ENCODE measurements at places on chromosomes 11 and 22.

- no peak for DNase-seq
Measured at GRCh38 chr11:119919656-119920055, 190.7 kb upstream of the NECTIN1 start.

DNA sequence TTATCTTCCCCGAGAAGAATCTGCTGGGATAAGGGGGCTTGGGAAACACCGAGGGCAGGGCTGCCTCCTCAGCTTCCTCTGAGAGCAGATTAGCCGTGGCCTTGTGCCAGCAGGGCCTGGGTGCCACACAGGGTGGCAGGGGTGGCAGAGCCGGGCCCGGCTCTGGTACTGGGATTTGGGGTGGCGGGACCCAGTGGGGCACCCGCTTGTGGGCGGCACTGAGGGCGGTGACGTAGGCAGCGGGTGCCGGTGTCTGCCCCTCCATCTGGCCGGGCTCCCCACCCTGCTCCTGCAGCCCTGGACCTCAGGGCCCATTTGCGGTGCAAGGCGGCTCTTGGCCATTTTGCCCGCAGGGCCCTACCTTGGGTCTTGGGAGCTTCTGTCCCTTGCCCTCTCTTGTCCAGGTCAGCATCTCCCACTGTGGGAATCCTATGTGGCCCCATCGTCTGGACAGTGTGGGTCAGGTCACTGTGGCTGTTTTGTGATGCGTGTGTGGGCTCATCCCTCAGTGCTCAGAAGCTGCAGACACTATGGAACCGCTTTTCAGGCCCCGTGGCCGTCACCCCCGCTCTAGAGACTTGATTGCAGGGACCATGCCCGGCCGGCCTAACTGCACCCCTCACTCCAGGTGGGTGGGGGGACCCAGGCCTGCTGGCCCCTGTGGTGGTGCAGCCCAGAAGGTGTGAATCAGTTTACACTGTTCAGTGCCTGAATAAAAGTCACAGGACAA, 29.7 kb upstream of the KRTAP5-6 start:
- no peak for DNase-seq

GRCh38 chr22:32842486-32842885, 41.0 kb downstream of the TIMP3 start:
- no peak for DNase-seq

DNA sequence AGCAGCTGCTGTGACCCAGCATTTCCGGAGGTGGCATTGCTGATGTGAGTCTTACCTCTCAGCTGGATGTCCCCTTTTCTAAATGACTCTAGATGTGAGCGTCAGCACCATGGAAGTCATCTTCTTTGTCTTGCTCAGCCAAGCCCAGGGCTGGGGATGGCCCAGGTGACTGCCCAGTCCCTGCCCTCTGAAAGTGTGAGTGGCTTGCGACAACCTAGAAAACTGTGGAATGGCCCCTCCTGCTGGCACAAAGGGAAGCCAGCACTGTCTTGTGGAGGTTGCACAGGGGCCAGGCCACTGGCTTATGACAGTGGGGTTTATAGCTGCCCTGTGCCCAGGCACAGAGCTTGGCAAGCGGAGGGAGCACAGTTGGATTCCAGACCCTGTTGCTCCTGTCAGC, 6.2 kb downstream of the TUB start:
- no peak for DNase-seq

DNA sequence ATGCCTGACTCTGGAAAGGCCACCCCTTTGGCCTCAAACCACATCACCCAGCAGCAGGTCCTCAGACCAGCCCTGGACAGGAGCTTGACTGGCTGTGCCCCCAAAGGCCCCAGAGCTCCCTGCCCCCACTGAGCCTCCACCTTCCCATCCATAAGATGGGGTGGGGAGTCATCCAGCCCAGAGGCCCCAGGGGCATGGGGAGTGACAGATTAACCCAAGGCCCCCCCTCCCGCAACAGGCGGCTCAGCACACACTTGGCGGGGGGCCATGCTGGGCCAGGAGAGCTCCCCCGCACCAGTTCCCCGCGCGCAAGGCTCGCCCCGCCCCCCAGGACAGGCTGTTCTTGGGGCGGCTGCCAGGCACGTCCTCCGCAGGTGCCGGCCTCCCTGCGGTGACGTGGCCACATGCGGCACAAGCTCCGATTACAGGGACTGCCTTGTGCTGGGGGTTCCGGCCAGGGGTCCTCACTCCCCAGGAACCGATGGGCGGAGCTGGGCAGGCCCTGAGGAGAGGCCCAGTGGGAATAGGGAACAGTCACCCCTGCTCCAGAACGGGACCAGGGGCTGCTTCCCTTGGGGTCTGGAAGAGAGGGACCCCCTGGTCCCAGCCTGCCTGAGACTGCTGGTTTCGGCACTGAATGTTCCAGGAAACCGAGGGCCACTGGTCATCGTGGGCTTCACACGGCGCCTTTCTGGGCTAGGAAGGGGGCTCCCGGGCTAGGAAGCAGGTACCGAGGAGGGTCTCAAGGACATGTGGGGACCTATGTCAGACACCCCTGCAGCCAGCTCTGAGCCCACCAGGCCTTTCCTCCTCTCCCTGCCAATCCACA, 5.1 kb upstream of the CDKN1C start:
- DNase-seq = no peak

DNA sequence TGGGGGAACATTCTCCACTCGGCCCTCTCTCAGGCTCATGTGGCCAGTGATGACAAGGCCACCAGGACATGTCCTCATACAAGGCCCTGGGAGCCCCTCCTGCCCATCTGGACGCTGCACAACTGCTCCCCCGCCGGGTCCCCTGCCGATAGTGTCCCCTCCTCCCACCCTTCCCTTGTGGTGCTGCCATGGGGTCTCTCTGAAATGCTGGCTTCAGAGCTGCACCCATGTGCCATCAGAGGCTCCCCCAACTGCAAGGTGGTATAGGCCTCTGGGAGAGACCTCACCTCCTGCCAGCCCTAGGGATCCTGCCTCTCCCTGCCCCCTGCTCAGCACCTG, 113.0 kb downstream of the KCNQ1OT1 start:
- no peak for DNase-seq

GRCh38 chr22:21921184-21921721, 31.4 kb downstream of the PPM1F start:
- no peak for DNase-seq

DNA sequence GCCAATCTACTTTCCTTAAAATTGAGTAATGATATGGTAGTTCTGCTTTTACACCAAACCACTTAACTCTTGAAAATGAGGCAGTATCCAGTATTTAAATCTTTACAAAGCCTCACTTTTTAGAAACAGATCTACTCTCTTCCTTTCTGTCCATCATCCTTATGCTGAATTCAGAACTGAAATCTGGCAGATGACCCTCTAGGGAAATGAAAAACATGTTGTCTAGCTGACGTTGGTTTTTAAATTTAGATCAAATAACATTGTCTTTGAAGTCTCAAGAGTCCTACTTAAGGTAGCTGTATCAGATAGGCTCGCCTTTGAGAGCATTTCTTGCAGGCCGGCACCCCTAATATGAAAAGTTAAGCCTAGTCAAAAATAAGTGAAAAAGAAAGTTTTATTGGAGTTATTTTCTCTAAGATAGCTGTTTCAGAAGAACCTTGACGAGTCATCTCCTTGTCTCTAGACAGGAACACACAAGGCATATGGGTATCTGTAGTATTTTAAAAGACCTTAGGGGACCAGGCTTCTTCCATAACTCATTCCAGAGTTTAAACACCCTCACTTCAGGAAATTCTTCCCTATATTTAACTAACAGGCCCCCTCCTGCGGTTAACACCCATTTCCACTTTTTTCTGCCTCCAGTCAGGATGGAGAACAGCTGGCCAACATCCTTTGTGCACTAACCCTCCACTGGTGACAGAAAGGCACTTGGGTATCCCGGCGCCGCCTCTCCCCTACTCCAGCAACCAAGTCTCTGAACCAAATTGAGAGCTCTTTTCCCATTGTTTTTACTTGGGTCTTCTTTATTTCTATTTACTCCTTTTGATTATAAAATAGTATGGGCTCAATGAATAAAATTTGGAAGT, 81.2 kb downstream of the WNT11 start:
- no peak for DNase-seq

DNA sequence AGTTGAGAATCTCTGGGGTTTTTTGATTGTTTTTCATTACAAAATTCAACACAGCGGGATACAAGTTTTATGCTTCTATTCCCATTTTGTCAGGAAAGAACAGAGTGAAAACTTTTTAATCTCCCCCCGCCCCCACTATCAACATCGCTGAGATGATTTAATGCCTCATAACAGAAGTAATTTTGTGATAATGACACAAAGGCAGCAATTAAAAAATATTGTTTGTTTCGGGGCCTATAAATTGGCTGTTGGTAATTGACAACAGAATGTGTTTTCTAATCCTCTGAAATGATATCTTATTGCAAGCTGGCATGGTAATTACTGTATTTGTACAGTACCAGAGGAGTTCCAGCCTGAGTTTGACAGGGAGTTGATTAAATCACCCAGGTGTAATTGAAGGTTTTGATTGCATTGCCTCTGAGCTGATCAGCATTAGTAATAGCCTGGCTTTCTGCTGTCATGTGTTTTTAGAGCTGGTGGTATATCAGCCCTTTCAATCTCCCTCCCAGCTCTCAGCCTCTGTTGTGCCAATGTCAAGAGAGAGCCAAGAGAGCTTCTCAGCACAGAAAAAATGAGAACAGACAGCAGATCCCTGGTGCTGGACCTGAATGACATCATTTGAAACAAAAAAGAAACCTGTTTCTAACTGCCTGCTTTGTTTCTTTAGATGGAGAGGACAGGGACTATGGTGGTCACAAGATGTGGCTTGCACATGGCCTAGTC, 265.1 kb downstream of the FAM76B start:
- DNase-seq = no peak

GRCh38 chr11:90803366-90803765, 580.5 kb upstream of the CHORDC1 start:
- DNase-seq = no peak

DNA sequence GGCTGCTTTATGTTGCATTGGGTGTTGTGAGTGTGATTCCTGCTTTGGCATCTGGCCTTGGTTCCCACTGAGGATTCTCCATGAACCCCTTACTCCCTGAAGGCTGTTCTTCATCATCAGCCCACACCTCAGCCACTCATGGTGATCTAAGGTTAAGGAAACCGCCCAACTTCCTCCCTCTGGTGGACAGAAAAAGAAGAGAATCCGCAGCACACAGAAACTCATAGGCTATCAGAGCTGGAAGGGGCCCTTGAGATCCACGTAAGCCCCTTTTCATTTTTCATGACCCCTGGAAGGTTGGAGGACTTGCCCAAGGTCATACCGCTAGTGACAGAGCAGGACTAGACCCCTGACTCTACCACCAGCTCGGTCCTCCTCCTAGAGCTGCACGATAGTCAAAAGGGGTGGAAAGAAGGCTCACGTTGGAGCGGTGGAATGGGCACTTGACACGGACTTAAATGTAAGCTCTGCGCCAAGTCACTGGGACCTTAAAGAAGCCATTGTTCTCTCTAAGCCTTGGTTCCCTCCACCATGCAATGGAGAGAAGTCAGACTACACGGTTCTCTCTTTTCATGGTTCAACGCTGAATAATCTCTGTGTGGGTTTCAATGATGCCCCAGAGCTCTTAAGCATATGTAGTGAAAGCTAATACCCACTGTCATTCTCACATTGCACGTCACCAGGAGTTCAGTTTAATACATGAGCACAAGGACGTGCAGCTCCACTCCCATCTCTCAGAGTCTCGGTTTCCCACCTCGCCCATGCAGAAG, 83.6 kb upstream of the CRTAM start:
- no peak for DNase-seq

DNA sequence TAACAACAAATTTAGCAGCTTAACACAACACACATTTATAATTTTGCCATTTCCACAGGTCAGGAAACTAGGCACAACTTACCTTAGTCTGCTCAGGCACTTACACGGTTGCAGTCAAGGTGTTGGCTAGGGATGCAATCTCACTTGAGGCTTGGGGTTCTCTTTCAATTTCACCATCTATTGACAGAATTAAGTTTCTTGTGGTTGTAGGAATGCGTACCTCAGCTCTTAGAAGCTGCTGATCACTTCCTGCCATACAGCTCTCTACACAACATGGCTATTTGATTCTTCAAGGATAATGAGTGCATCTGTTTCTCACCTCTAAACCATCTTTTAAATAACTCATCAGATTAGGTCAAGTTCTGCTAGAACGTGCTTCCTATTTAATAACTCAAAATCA, 968.1 kb downstream of the LRRC4C start:
- DNase-seq = no peak

DNA sequence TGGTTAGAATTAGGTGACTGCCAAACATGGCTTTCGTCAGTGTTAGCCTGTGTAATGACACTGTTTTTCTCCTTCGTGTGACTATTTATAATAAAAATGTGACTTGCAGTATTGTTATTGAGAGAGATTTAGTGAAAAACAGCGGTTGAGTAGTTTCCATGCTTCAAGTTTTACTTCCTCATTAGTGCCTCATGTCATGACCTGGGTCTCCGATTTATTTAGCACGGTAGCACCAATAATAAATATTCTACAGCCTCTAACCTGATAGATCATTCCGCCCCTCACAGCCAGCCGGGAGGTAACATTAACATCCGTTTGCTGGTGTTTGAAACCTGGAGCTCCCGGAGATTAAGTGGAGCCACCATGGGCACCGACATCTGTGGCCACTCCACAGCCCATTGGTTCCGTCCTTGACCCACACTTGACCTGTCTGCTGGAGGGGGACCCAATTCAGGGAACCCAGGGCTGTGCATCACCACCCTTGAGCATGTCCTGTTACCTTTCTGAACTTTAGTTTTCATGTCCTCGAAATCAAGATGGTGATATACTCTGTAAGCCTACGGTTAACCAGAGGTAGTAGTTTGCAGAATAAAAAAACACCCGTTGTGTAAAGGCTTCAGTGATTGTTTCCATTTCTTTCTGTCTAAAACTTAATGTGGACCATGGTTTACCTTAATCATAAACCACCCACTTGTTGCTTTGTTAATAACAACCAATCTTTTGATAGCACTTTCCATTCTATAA, 104.1 kb downstream of the ATXN10 start:
- no peak for DNase-seq

DNA sequence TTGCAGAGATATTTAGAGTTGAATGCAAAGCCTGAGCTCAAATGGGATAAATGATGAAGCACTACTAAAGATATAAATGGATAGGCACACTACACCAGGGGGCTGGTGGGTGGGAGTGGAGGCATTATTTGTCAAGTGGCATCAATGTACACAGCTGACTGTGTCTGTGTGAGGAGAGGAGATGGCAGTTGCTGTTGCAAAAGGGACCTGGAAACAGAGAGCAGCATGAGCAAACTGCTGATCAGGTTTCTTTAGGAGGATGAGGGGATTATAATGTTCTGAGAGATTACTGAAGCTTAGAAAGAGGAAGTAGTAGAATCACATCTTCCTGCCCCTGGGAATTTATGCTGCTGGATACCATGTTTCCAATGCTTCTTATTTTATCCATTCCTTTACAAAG, 39.4 kb upstream of the LIN7C start:
- no peak for DNase-seq

- no peak for DNase-seq
Measured at GRCh38 chr11:66559142-66559865, 9.1 kb downstream of the CTSF start.
